ENCODE measurements at places on chromosomes 1 and 21.

DNA sequence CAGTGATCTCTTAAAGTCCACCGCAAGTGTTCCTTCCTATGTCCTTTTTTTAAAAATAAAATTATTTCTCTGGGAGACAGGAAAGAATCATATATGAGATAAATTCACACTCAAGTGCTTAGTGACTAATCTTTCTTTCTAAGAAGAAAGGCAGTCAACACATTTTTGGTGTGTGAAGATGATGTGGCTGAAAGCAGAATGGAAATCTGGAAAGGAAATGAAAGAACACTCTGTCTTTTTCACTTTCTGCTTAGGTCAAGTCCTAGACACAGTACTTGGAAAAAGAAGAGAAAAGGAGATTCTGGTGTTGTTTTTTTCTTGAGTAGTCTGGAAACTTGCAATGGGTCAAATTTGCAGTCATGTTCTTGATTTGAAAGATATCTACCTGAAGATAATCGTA lies 45.5 kb upstream of the PRRX1 start:
- no peak for DNase-seq

GRCh38 chr1:182348961-182349747 lies 42.4 kb downstream of the GLUL start:
- DNase-seq = no peak

GRCh38 chr1:18572022-18572880 lies 58.4 kb upstream of the PAX7 start:
- DNase-seq = no peak

GRCh38 chr1:182054698-182055326 lies 6.7 kb downstream of the ZNF648 start:
- DNase-seq = no peak

- DNase-seq = no peak
Measured at GRCh38 chr1:179187043-179187442, 42.4 kb downstream of the ABL2 start.

- DNase-seq = no peak
Measured at GRCh38 chr1:60101516-60101915, 27.9 kb upstream of the C1orf87 start.

DNA sequence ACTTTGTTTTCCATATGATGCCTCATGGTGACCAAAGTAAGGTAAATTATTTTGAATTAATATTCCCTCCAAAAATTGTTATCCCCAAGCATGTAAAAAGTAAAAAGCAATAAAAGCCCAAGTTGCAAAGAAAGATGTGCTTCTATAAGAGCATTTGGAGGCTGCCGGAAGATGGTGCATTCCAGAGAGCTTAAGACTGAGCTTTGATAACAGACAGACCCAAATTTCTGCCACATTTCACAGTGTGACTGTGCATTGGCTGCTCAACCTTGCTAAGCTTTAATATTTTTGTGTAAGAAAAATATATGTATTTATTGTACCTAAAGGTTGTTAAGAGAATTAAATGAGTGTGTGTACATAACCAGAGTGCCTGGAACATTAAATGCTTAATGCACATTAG lies 67.9 kb downstream of the CYYR1 start:
- no peak for DNase-seq

GRCh38 chr1:18264450-18265039 lies 156.9 kb downstream of the IGSF21 start:
- DNase-seq = no peak

- DNase-seq = peak; percentile 17
Measured at GRCh38 chr1:172089768-172090510, 248.6 kb downstream of the DNM3 start.

DNA sequence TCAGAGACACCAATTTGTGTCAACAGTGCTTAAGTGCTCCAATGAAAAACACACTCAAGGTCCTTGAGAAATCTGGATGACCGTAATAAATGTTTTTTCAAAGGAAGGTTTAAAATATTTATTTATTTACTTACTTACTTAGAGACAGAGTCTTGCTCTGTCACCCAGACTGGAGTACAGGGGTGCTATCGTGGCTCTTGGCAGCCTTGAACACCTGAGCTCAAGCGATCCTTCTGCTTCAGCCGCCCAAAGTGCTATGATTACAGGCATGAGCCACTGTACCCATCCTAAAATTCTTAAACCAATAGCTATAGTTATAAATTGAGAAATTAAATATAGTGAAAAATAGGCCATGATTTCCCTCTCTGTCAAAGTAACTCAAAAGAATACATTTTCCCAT lies 17.3 kb upstream of the ERICH3 start:
- no peak for DNase-seq

- DNase-seq = no peak
Measured at GRCh38 chr1:246537441-246537840, 28.6 kb downstream of the TFB2M start.

DNA sequence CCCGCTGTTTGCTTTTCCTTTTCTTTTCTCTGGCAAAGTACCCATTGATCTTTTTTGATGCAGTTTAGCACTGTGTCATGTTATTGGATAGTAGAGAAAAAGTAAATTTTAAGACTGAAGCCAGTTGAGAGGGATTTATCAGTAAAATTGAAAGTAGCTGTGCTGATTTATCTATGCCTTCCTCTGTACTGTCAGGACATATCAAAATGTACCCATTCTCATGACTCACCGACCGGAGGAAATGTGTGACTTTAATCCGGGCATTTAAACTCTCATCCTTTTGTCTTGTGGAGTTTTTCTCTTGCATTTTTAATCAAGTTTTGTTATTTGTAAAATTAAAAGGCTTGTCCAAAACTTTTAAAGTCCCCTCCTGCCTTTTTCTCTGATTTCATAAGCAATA lies 276.6 kb upstream of the FMN2 start:
- no peak for DNase-seq

DNA sequence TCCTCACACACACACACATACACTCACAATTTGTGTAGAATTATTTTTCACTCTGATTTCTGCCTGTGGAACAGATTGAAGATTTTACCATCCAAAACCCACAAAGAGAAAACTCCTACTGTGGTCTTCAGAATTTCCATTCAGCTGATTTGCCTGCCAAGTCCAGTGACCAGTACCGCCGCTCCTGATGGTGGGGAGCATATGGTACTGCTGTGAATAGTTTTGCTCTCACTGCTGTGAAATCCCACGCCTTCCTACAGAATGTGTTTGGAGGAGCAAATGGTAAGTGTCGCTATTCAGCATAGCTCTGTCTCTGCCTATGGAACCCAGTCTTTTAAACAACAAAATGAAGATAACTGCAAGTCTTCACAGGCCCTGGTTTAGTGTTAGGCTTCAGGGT lies 629.5 kb downstream of the LMO4 start:
- DNase-seq = no peak
